ENCODE measurements at places on chromosomes 1 and 21.

- no peak for DNase-seq
Measured at GRCh38 chr1:241308011-241308410, 49.0 kb downstream of the RGS7 start.

- no peak for DNase-seq
Measured at GRCh38 chr1:224668984-224669383, 52.9 kb downstream of the CNIH3 start.

GRCh38 chr1:156772728-156773497, 5.6 kb downstream of the PRCC start:
- DNase-seq = no peak

DNA sequence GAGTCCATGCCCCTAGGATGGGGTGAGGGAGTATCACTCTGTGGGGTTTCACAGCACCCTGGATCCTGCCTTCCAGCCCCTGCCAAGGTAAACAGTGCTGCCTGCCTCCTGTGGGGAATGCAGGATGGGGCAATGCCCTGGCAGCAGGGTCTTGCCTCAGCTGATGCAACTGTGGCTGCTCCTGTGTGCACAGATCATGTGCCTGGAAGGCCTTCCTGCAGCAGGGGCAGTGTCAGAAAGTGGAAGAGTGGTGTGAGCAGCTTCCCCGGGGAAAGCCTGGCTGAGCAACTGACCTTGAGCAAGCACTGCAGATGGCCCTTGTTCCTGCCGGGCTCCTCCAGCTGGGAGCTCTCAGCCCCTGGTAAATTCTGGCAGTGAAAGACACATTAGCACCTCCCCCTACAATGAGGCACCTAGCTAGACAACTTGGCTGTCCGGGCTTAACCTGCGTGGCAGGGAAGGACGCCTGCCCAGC, 9.9 kb downstream of the TOR3A start:
- no peak for DNase-seq

- no peak for DNase-seq
Measured at GRCh38 chr1:63968663-63969440, 195.0 kb downstream of the ROR1 start.

GRCh38 chr21:44516828-44517174, 23.2 kb downstream of the KRTAP10-1 start:
- DNase-seq = no peak

- no peak for DNase-seq
Measured at GRCh38 chr1:92315766-92316599, 17.1 kb downstream of the RPAP2 start.

DNA sequence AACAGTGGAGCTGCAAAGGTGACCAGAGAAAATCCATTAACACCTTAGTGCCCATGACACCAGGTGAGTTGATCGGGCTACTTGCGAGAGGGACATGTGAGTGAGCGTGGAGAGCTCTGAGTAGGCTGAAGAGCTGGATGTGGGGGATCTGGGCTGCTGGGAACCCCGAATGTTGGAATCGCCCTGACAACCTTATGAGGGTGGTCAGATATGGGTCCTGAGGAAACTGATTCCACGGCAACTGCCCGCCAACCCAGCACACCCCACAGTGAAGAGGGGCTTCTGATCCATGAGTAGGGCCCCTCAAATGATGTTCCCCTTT, 705 bp upstream of the QSOX1 start:
- DNase-seq = peak; percentile 13

GRCh38 chr1:220755309-220755708, 7.2 kb downstream of the MTARC2 start:
- no peak for DNase-seq

GRCh38 chr1:74396933-74397332, 115.5 kb downstream of the LRRC53 start:
- DNase-seq = no peak

GRCh38 chr1:36421649-36422048, 23.9 kb upstream of the LSM10 start:
- no peak for DNase-seq

DNA sequence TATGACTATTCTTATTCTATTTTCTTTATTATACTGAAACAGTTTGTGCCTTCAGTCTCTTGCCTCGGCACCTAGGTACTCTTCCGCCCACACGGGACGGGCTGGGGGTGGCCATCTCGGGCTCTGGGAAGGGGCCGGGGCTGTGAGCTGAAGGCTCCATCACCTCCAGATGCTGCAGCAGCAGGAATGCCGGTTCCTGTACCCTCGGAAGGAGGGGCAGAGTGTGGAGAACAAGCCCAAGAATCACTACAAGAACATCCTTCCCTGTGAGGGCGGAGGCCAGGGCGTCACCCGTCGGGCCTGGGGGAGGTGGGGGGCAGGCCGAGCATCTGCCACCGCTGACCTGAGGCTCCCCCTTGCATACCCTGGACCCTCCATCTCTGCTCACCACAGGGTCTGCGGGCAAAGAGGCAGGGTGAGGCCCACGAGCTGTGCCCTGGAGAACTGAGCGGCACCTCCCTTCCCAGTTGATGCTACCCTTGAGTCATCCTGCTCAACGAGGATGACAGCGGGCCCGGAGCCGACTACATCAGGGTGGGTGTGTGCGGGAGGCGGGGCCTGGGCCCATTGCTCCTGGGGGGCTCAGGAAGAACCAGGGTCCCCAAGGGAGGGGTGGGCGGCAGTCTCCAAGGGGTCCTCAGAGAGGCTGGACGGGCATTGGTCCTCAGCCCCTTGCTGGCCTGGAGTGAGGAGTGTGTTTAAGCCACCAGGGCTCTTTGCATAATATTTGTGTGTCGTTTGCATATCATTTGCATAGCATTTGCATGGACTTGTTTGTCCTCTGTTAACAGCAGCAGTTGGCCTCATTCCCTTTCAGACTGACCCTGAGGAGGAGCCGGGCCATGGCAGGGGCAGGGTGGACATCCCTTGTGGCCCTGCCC, 7.5 kb downstream of the RNF223 start:
- DNase-seq = no peak

- DNase-seq = no peak
Measured at GRCh38 chr1:182229451-182229850, 162.1 kb downstream of the GLUL start.

- no peak for DNase-seq
Measured at GRCh38 chr21:28473530-28474220, 519.0 kb downstream of the LTN1 start.

DNA sequence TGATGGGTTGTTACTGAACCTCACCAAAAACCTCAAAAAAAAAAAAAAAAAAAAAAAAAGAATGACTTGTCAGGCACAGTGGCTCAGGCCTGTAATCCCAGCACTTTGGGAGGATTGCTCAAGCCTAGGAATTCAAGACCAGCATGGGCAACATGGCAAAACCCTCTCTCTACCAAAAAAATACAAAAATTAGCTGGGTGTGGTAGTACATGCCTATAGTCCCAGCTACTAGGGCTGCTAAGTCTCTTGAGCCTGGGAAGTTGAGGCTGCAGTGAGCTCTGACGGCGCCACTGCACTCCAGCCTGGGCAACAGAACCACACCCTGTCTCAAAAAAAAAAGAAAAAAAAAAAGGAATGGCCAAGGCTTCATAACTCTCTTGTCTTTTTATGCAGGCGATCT, 11.1 kb downstream of the CHAF1B start:
- DNase-seq = no peak

DNA sequence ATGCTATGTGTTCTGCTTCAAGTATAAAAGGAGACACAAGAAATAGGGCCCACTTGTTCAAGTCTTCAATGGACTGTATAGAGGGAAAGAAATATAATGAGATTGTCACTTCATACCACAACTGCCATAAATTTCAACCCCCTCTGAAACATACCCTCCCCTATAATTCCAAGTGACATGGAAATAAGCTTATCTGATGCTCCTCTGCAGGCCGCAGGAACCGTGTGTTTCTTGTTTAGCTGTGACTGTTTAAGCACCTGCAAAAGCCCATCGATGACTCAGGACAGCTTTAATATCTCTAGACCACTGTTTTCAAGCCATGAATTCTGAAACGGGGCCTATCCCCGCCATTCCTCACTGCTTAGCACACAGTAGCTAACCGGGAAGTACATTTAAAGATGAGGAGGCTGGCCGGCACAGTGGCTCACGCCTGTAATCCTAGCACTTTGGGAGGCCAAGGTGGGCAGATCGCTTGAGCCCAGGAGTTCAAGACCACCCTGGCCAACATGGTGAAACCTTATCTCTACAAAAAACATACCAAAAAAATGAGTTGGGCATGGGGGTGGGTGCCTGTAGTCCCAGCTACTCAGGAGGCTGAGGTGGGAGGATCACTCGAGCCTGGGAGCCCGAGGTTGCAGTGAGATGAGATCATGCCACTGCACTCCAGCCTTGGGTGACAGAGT, 4.2 kb downstream of the HLCS start:
- DNase-seq = peak; percentile 5

- no peak for DNase-seq
Measured at GRCh38 chr1:54997711-54997986, 1.1 kb upstream of the BSND start.

DNA sequence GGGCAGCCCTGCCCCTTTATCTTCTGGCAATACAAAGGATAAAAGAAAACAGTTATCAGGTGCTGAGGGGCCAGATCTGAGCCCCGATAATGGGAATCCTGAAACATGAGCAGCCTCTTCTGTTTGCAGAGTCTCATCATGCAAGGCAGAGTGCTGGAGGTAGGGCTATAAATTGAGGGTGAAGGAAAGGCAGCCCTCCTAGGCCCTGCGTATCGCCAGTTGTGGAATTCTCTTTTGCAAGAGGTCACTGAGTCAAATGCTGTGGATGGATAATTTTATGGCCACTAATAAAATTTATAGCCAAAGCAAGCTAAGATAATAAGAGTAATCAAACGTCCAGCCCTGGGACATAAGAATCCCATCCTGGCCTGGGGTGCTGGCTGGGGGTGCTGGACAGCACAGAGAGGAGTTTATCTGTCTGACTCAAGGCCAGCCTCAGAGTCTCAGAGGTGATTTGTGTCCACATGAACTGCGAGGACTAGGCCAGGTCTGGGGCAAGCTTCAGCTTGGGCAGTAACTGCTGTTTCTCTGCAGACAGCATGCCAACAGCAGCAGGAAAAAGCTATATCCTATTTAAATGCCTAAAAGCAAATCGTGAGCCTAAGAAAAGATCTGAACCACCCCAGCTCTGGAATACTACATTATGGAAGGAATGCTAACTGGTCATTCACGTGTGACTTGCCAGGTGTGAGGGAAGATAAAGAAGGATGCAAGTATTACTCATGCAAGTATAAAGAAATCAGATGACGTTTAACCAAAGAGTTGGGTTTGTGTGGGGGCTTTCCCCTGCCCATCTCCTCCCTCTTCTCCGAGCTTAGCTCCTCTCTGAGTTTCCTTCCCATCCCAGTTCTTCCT, 254.8 kb downstream of the KIF26B start:
- no peak for DNase-seq

- DNase-seq = no peak
Measured at GRCh38 chr21:15272171-15272570, 207.4 kb upstream of the NRIP1 start.

DNA sequence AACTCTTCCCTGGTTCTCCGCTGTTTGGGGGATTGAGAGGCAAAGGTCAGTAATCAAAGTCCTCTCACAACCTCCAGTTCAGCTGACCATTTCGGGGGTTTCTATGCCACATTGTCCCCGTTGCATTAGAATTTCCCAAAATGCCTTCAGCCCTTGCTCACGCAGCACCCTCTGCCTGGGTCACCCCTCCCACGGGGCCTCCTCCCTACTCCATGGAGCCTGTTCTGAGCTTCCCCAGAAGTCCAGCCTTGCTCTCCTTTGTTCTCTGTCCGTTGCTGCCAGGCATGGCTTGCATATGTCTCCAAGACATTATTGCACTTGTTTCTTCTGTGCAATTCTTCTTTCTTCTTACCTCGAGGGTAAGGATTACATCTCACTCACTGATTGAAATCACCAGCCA, 16.5 kb downstream of the DMRTB1 start:
- DNase-seq = no peak

DNA sequence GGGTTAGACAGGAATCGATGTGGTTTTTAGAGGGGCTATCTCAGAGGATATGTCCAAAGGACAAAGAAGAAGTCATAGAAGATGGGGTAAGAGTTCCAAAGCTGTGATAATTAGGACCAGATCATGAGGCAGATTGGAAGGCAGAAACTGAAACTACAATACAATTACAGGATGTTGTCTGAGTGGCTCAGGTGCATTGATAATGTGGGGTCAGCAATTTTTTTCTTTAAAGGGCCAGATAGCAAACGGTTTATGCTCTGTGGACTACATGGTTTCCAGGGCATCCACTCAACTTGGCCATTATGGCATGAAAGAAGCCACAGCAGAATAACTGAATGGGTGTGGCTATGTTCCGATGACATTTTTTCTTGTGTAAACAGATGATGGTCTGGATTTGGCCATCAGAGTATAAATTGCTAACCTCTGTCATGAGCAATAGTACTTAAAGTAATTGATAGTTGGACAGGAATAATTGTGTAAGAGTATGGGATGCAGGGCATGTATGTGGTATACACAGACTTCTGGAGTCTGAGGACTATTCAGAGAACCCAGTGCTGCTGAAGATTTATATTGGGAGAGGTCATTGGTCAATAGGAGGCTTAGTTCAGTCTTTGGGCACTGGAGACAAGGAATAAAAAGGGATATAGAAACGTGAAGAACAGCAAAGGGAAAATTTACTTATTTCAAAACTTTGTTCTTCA, 198.4 kb upstream of the ADGRL4 start:
- DNase-seq = peak; percentile 83

DNA sequence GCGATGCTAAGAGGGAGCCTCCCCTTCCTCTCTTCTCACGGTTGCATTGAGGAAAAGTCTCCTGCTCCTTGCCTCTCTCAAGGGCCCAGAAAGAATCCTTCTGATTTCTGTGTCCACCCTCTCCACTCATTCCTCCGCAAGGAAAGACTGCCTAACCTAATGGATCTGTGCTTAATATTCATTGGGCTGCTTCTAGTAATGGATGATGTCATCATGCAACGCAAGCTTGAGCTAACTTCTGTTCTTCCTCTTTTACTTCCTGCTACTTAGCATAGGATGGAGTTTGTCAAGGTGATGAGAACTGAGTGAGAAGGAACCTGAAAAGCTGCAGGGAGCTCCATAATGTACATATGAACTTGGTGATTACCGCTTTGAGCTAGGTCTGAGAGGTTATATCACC, 35.2 kb upstream of the HMGB4 start:
- DNase-seq = no peak

- DNase-seq = peak; percentile 28
Measured at GRCh38 chr1:204151552-204152309, at the start of gene ETNK2. ETNK2 (minus strand) TSS chr1:204152044; CDS start chr1:204151852, 192 bp downstream.

DNA sequence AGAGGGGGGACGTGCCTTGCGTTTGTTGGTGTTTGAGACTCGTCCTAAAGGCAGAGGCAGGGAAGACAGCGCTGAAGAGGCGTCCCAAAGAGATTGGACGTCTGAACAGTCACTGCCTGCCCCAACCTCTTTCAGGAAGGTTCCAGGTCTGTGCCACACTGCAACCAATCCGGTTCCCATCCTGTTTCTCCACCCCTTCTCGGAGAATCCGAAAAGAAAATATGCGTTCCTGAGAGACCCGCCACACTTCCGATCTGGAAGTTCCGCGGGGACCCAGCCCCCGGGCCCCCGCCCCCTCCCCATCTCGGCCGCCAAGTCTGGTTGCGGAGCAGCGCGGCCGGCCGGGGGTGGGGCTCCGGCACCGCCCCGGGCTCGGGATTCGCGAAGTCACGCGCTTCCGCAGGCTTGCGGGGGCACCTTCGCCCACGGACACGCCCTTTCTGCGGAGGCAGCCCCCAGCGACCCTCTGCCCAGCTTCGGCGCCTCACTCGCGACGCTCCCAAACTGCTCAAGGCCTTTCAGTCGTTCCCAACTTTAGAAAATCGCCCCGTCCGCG, 124.5 kb upstream of the DPYD start:
- DNase-seq = no peak
